ENCODE measurements at places on chromosomes 5 and 9.

DNA sequence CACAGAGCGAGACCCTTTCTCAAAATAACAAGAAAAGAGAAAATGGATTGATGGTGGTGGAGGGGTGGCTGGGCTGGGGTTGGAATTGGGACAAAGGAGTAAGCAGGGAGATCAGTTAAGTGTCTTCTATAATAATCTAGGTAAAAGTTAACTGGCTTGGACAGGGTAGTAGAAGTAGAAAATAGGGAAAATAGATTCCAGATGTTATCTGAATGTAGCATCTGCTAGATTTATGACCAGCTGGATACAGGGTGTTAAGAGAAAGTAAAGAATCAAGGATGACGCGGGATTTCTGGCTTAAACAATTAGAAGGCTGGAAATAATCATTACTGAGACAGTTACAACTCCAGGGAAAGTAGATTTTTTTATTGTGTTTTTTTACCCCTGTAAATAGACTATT is 13.0 kb downstream of the PPP6C start:
- DNase-seq: no peak

DNA sequence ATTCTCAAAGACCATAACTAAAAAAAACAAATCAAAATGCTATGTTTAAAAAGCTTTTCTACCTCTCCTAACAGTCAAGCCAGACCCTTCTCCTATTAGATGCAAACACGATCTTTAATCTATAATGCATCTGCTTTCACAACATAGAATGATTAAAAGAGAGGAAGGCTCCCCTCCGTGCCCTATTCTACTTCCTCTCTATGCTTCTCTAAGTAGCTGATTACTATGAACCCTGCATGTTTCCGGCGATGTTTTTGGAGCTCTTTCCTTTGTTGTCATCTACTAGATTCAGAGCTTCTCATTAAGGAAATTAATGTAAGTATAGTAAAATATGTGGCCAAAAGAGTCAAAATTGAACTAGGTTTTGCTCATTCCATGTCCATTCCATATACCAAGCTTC is 29.2 kb upstream of the CEP120 start:
- DNase-seq: no peak

- no peak for DNase-seq
Measured at GRCh38 chr5:39801306-39801705, 376.5 kb upstream of the DAB2 start.

- no peak for DNase-seq
Measured at GRCh38 chr9:18726546-18726945, 252.6 kb downstream of the ADAMTSL1 start.

GRCh38 chr5:178590141-178590923 is at the start of gene COL23A1:
TSS of gene COL23A1 (minus strand) at chr5:178590393.
- no peak for DNase-seq

DNA sequence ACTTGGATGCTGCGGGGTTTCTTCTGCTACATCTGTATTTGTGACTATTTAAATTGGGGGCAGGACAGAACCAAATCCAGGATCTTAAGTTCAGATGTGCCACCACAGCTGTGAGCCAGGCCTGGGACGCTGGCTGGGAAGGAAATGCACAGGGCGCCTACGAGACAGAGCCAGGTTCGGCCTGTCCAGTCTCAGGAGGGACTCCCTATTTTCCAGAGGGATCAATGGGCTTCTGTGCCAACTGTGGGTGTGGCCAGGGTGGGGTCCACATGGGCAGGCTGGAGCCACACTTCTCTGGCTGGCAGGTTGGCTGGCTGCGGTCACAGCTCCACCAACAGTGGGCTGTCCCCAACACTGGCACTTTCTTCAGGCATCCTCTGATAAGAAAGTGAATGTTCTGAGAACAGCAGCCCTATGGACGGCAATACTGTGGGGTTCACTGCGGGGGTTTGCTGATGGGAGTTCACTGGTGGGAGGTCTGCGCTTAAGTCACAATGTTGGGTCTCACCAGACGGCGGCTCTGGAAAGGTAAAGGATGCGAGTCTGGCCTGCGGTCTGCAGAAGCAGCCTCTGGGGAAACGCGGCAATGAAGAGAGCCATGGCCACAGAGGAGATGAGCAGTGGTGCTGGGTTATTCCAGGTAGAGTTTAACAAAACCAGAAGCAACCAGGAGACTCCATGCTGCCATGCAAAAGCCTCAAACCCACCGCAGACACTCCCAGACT is 78.1 kb downstream of the DAP start:
- no peak for DNase-seq

DNA sequence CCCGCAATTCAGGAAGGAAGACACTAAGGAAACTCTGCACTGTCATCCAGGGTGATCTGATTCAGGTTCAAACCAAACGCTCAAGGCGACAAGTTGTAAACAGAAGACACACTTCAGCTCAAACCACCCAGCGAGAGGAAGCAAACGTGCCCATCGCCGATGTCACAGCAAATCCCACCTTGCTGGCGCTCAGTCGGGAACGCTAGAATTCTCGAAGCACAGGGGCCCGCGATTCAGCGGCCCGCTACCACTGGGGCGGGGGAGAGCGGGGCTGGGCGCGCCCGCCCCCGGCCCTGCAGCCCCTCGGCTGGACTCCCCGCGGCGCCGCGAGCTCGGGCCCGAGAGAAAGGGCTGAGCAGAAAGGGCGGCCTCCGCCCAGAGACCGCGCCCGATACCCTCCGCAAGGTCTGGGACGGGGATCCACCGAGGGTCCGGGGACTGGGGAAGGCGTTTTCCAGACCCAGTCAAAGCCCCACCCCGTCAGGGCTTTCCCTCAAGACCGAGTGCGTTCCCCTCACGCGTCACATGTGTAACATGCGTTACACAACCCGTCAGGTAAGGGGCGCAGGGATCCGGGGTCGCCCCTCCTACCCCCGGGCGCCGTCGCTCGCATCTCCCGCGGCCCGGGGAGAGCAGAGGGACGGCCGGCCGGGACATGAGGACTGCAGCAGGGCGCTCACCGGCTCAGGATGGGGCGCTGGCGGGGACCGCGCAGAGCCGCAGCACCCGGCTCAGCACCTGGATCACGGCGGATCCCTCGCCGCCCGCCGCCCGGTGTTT is 469 bp downstream of the AGTPBP1 start:
- DNase-seq: no peak
